Cortex of kidney (tissue), 1 donor: ENCODE measurements at places on chromosomes 5 and 9.

DNA sequence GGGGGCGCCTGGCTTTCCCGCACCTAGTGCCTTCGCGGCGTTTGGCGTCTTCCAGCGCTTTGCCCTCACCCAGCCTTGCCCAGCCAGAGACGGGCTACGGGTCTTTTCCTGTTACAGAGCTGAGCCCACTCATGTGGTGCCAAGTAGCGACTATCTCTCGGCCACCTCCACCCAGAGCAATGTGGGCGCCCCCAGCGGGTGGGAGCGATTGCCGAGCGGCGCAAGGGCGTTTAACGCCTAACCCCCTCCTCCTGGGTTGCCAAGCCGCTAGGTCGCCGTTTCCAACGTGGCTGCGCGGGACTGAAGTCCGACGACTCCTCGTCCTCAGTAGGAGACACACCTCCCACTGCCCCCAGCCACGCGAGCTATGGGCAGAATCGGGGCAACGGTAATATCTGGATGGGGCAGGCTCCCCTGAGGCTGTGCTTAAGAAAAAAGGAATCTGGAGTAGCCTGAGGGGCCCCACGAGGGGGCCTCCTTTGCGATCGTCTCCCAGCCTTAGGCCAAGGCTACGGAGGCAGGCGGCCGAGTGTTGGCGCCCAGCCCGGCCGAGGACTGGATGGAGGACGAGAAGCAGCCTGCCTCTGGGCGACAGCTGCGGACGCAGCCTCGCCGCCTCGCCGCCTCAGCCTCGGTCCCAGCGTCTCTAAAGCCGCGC is 5.8 kb downstream of the TLX3 start:
- DNase-seq = no peak

DNA sequence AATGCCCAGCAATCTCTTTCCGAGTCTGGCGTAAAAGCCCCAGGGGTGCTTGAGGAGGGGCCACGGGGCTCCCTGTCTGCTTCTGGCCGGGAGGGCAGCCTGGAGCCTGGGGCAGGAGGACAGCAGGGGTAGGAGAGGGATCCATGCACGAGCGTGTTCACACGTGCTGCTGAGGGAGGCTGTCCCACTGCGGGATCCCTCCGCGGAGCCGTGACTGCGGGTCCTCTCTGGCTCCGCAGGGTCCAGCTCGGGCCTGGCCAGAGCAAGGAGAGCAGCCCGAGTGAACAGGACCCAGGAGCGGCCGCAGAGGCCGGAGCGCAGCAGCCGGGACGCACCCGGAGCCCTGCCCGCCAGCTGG is 78.4 kb downstream of the ZNF354C start:
- no peak for DNase-seq

DNA sequence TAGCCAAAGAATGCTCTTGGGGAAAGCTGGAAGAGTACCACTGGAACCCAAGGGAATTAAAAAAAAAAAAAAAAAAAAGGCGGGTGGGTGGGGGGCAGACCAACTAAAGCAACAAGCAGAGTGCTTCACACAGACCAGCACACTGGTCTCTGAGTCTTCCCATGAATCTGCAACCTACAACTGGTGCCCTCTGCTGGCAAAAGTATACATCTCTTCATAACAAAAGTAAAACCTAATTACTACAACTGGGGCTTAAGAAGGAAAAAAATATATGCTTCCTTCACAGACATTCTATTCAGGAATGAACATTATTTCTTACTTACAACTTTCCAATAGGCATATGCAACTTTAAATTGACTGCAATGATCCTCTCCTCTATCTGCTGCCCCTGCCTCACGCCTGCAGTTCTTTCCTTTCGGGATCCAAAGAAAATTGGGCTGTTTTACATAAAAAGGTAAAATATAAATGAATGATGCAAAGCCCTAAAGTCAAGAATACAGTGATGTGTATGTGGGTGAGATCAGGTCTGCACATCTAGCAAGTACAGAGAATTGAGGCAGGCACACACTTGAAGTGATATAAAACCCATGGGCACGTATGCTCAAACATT is 7.2 kb upstream of the KLHL3 start:
- no peak for DNase-seq

GRCh38 chr5:104431981-104432380 is 869.4 kb upstream of the NUDT12 start:
- no peak for DNase-seq

DNA sequence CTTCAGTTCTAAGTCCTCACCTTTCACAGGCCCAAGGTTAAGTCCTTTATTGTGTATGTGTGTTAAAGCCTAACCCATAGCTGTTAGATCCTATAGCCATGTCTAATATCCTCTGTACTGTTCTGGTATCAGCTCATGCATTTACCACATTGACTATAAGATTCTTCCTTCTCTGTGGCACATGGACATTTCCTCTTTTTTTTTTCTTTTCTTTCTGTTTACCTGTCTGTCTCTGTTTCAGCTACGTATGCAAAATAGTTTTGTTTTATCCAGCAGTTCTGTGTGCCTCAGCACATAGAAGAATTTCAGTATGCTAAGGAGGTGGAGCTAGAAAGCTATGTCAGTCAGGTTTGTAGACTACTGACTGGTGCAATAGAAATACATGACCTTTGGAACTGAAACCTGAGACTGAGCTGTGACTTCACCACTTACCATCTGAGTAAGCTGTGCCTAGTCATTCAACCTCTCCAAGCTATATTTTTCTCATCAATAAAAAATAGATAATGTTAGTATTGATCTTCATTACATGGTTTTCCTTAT is 155.6 kb upstream of the VLDLR start:
- DNase-seq = no peak

DNA sequence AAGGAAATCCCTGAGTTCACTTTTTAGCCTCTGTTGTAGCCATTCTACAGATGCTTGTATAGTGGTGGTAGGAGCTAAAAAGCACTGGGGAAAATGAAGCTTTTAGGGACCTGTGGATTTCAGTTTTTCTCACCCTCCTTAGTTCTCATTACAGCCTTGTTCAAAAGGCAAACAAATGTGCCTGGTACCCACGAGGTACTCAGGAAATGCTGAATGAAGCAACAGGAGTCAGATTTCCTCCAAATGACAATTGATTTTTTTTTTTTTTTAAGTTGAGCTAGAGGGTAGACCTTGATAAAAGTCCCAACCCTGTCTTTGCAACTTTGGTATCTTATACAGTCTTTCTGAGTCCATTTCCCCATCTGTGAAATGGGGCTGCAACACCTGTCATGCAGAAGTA is 21.3 kb upstream of the TMOD1 start:
- DNase-seq = no peak

DNA sequence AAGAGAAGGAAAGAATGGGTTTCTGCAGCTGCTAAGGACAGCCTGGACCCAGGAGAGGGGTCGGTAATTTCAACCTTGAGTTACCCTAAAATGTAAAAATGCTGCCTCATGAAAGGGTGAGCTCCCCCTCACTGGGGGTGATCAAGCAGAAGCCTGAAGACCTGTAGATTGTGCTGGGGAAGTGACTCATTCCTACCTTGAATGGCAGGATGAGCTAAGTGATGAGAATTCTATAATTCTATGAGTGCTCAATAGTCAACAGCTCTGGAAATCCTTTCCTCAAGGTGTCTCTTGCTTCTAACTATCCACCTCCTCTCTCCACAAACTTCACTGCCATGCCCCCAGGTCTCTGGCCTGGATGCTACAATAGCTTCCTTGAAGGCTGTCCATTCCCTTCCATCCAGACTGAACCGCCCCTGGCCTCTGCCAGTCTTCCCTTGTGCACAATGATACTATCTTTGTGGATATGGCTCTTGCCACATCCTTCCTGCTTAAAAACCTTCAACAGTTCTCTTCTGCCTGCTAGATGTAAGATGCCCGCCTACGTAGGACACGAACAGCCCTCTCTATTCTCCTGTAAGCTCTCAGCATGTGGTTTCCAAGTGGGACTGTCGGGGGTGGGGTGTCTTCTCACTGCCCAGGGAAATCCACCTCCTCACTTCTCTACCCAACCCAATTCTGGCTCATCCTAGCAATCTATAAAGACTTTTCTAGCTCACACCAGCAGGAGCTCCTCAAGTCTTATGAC is 50.6 kb downstream of the PTPN3 start:
- no peak for DNase-seq
